Neuronal stem cell (in vitro differentiated cells): ENCODE measurements at places on chromosomes 5 and 9.
A peak's percentile ranks its signal among the peaks of the same experiment; 100 is the strongest.

- no peak for DNase-seq
Measured at GRCh38 chr5:90161414-90161813, 248.1 kb downstream of the CETN3 start.

- DNase-seq = no peak
Measured at GRCh38 chr9:86407022-86407421, 52.8 kb upstream of the TUT7 start.

- no peak for DNase-seq
Measured at GRCh38 chr9:111301195-111301594, 28.8 kb downstream of the OR2K2 start.

GRCh38 chr5:79171635-79172245 is 60.1 kb downstream of the BHMT start:
- DNase-seq = no peak

DNA sequence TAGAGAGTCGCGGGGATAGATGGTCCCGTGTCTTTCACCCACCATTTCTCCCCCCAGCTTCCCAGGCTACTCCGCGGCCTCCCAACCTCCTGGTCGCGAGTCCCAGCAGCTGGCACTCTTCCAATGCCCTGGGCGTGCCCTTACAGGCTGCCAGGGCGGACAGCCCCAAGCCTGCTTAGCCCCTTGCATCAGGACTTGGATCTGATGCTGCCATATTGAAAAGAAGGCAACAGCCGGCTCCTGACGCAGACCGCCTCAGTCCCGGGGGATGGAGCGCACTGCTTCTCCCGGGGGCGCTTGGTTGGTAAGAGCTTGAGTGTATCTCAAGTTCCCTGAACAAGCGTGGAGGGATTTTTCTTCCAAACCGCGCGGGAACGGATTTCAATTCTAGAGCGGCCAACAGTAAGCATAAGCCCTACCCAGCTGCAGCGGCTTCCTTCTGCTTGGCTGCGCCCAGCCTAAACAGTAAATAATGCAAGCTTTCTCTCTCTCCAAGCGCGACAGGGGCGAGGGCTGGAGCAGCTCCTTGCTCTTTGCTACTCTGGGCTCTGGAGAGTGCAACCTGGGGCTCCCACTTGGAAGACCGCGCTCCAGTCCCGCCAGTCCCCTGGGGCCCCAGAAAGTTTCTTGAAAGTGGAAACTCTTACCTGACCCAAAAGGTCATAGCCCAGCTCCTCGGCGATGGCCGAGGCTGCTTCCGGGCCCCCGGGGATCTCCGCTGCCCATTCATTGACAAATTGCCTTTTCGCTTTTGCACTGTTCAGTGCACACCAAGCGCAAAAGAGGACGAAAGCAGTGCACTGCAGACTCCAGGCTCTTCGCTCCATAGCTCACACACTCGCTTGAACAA is 607 bp downstream of the PCSK1 start:
- no peak for DNase-seq

- no peak for DNase-seq
Measured at GRCh38 chr9:113570106-113570505, 106.6 kb downstream of the RGS3 start.

DNA sequence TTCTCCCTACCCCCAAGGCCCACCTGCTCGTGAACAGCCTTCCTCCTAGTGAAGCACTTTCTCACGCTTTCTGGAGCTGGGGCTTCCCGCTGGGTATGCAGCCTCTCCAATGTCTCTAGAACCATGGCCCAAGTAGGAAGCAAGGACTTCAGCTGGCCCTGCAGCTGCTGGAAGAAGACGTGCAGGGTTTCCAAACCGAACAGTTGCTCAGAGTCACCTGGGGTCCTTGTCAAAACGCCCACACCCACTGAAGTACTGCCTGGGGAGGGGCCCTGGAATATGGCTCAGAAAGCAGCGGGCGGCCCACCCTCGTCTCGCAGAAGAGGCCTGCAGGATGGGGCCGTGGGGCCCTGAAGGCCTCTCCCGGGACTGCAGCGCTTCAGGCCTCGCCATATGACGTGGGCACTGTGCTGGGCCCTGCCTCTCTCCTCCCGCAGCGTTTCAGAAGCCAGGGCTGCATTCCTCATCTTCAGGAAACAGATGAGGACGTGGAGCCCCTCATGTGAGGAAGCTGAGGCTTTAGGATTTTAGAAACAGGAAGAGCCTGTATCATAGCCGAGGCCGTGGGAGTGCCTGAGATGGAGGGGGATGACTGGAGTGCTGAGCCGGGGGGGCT is 116.0 kb upstream of the LMX1B start:
- no peak for DNase-seq

- no peak for DNase-seq
Measured at GRCh38 chr5:150557509-150557872, 49.6 kb downstream of the NDST1 start.

GRCh38 chr9:13144166-13144775 is 135.2 kb downstream of the MPDZ start:
- no peak for DNase-seq

GRCh38 chr9:133532937-133533668 is 1.4 kb upstream of the ADAMTSL2 start:
- peak; percentile 68 for DNase-seq

DNA sequence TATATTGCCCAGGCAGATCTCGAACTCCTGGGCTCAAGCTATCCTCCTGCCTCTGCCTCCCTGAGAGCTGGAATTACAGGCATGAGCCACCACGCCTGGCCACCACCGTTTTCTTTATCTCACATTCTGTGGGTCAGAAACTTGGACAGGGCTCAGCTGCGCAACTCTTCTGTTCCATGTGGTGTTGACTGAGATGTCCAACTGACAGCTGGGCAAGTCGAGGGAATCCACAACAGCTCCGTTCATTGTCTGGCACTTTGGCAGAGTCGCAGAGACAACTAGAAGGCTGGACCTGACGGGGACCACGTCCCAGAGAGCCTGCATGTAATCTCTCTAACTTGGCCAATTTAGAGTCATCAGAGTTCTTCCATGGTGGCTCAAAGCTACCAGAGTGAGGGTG is 36.2 kb upstream of the AOPEP start:
- DNase-seq = no peak

DNA sequence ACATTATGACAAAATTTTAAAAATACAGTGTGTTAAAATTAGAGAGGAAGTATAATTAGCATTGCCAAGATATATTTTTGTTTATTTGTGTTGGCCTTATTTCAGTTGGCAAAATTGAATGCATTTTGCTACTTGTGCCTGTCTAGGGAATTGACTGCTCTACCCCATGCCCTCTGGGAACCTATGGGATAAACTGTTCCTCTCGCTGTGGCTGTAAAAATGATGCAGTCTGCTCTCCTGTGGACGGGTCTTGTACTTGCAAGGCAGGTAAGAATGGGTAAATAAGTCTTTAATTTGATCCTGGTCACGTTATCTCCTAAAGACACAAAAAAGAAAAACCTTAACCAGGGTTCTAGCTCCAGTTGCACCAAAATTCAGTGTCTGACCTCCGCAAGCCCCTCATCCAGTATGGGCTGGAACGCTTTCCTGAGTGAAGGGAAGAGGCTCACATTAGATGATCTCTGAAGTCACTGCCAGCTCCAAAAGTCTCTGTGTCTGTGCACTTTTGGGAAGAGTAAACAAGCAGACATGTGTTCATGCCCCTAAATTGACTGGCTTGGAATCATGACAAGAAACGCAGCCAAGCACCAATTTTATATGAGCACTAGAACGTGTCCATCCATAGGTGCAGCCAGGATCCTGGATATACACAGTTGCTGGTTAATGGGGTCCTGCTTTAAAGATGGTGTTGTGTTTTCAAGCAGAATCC is 98.3 kb upstream of the PRRC1 start:
- no peak for DNase-seq

- DNase-seq = no peak
Measured at GRCh38 chr9:13956107-13956506, 357.8 kb downstream of the NFIB start.

GRCh38 chr9:13513716-13514444 is 234.4 kb upstream of the MPDZ start:
- DNase-seq = peak; percentile 29

- no peak for DNase-seq
Measured at GRCh38 chr9:92289708-92290390, 3.6 kb downstream of the IARS1 start.

GRCh38 chr9:36154331-36154952 is 14.7 kb upstream of the CCIN start:
- DNase-seq = no peak

DNA sequence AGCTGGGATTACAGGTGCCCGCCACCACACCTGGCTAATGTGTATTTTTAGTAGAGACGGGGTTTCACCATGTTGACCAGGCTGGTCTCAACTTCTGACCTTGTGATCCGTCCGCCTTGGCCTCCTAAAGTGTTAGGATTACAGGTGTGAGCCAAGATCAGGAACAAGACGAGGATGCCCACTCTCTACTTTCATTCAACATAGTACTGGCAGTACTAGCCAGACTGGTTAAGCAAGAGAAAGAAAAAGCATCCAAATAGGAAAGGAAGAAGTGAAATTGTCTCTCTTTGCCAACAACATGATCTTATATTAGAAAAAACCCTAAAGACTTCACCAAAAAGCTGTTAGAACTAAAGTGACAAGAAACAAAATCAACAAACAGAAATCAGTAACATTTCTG is 7.4 kb upstream of the ENDOG start:
- DNase-seq = no peak

DNA sequence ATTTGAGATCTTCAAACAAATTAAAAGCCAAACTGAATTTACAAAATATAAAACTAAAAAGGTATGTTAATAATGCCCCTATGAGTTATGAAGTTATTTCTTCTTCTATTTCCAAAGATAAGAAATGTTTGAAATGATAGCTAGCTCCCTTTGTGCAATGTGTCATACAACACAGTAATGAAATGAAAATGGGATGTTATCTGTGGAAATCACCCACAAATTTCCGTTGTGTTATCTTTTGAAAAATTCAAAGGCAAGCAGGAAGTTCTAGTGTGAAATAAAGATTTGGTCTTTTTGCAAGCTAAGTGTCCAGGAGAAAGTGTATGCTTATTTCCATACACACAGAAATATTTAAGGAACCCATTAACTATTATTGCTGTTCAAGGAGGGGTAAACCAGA is 375.3 kb upstream of the PRR16 start:
- no peak for DNase-seq

DNA sequence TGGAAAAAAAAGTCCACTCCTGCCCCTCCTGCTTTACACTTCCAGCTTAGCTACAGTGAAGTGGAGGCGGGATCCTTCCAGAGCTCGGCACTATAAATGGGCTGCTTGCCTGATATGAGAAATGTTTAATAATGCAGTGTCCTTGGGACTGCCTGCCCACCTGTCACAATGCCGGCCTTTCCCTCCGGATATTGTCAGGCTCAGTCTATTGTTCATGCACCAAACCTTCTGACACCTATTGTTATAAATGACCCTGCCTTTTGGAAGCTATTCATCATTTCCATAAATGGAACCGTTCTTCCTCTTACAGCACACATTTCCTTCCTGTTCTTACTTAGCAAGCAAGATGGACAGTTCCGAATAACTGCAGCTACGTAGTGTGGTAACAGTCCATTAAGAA is 146.3 kb downstream of the DMAC1 start:
- DNase-seq = no peak

GRCh38 chr9:87556039-87556438 is 58.4 kb downstream of the DAPK1 start:
- DNase-seq = no peak

- no peak for DNase-seq
Measured at GRCh38 chr9:93678199-93679019, 102.0 kb downstream of the PHF2 start.

DNA sequence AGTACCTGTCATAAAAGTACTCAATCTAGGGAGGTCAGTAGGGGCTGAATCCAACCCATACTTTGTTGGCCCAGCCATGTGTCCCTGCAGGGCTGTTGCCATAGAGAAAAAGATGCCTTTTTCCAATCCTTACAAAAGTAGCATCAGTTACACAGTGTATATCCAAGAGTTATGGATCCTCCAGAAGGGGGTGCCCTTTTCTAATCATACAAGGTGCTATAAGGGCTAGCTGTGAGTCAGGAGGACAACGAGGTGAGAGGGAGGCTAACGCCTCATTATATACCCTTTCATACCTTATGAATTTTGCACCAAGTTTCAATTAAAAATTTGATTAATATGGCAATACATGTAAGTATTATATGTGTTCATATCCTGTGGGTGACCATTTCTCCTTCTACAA is 4.8 kb downstream of the KIAA0825 start:
- DNase-seq = no peak

DNA sequence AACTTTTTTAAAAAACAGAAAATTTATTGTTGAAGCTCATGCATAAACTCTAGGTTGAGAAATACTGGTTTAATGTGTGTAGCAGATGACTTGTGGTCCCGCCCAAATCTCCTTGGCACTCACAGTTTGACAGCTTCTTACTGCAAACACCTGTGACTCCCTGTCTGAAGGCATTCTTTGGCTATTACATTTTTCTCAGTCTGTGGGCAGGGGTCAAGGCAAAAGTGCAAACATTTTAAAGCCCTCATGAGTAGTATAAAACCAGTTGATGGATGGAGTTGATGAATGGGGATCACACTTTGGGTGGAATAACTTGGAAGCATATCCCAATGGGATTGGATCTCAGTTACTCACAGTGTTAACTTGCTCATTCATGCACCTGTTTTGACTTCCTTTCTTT is 1007.0 kb upstream of the NUDT12 start:
- DNase-seq = no peak

- DNase-seq = no peak
Measured at GRCh38 chr5:153879596-153879995, 159.1 kb downstream of the FAM114A2 start.

GRCh38 chr5:157431544-157432200 is 28.3 kb upstream of the NIPAL4 start:
- DNase-seq = peak; percentile 11

GRCh38 chr5:125607018-125607417 is 816.2 kb upstream of the GRAMD2B start:
- DNase-seq = no peak

- DNase-seq = no peak
Measured at GRCh38 chr5:157047898-157048297, 11.0 kb downstream of the HAVCR1 start.

DNA sequence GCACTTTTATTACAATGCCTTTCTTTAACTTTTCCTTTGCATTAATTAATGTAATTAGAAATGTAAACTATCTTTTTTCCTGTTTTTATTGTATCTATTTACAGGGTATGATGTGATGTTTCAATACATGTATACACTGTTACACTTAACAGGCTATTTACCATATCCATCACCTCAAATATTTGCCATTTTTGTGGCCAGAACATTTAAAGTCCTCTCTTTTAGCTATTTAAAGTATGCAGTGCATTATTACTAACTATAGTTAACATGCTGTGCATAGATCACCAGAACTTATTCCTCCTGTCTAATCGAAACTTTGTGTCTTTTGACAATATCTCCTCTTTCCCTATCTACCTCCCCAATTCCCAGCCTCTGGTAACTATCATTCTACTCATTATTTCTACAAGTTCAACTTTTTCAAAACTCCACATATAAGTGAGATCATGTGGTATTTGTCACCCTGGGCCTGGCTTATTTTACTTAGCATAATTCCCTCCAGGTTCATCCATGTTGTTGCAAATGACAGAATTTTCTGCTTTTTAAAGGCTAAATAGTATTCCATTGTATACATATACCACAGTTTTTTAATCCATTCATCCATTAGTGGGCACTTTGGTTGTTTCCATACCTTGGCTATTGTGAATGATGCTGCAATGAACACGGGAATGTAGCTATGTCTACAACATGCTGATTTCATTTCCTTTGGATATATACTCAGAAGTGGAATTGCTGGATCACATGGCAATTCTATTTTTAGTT is 32.8 kb downstream of the OR2K2 start:
- no peak for DNase-seq
